ENCODE measurements at places on chromosomes 11 and 22. TPM values are rescaled to one million over a fixed set of nuclear protein-coding genes. Genes with fewer than 3 reads are reported as not detected.
A peak's percentile ranks its signal among the peaks of the same experiment; 100 is the strongest.

- no peaks in the 10 kb centered on the region for H3K4me1 ChIP-seq
- H3K27ac ChIP-seq: no peak overlapping the region
- no peaks in the 10 kb centered on the region for H3K36me3 ChIP-seq
- no peak overlapping the region for H3K4me3 ChIP-seq
- no peaks in the 10 kb centered on the region for H3K27me3 ChIP-seq
Measured at GRCh38 chr22:32328306-32329201, 29.1 kb upstream of the RFPL3 start.

DNA sequence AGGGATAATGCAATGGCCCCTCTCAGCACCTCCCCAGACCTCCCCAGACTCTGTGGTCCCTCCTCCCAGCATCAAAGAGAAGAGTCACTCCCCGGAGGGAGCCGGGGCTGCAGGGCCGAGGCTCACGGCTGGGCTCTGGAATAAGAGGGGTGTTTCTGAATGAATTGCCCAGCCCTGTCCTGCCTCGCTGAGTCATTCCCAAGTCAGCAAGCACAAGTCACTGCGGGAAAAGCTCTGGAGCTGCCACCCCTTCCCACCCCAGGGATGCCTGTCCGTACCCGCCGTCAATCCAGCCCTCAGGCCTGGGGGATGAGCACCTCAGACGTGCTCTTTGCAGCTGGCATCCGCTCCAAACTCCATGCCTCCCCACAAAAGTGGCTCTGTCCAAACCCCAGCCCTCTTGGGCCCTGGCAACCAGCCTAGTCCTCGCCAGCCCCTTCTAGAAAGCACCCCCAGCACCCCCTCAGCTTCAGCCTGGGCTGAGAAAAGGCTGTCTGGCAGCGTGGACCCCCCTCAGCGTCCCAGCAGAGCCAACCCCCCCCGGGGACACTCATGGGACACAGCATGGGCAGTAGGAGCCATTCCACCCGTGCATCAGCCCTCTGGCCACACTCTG, 22.7 kb downstream of the CELSR1 start:
- peak; percentile 81 for DNase-seq
- no peak overlapping the region for H3K4me3 ChIP-seq
- H3K4me1 ChIP-seq: 0 out of 2 replicates have a peak, but pooled peaks cover 3% of the 10 kb centered on the region

GRCh38 chr22:40053460-40053859, 58.7 kb downstream of the FAM83F start:
- H3K4me3 ChIP-seq: no peak overlapping the region
- no peak overlapping the region for H3K27ac ChIP-seq
- H3K36me3 ChIP-seq: no peaks in the 10 kb centered on the region
- no peaks in the 10 kb centered on the region for H3K27me3 ChIP-seq

DNA sequence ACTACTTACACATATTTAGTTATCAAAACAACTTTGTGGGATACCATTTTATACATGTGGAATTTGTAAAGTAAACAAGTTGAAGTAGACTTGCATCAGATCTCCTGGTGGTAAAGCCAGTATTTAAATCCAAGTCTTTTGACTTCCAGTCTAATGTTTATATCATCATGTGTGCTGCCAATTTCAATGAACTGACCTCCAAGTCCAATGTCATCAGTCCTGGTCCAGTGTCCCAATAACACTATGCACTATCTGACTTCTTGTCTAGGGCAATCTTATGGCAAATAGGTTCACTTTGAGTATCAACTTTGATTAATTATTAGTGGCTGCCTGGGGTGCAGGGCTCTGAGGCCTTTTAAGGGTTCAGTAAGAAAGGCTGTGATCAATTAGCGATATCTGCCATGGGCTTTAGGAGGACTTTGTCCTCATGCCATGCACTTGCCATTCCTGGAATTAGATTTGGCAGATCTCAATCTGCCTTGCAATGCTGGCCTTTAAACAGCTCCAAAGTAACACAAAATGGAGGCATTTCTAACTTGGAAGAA, 9.6 kb upstream of the PTS start:
- H3K27me3 ChIP-seq: no peaks in the 10 kb centered on the region
- H3K27ac ChIP-seq: no peak overlapping the region
- H3K36me3 ChIP-seq: no peaks in the 10 kb centered on the region
- DNase-seq: peak; percentile 8

GRCh38 chr11:101342307-101342706, 212.7 kb upstream of the PGR start:
- no peaks in the 10 kb centered on the region for H3K27me3 ChIP-seq
- no peaks in the 10 kb centered on the region for H3K36me3 ChIP-seq
- no peak overlapping the region for H3K27ac ChIP-seq
- H3K4me3 ChIP-seq: no peak overlapping the region

DNA sequence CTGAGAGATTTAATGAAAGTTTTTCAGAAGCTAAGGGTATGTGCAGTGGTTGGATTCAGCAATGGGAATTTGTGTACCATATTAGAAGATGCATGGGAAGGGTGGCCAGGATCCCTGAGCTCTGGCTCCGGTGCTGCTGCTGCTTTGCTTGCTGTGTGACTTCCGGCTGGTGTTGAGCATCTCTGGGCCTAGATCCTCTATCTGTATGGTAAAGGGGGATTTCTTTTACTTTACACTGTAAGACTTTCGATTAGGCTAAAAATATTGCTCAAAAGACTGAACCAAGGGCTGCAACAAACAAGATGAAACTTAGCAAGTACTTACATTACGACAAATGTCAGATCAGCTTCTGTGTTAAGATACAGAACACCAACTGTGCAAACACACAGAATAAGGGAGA, 39.1 kb downstream of the XRRA1 start:
- H3K4me1 ChIP-seq: no peaks in the 10 kb centered on the region
- H3K36me3 ChIP-seq: 0 out of 2 replicates have a peak, but pooled peaks cover 3% of the 10 kb centered on the region
- no peak overlapping the region for H3K4me3 ChIP-seq
- no peak for DNase-seq

GRCh38 chr22:37892566-37893335, 13.3 kb upstream of the MICALL1 start:
- H3K4me3 ChIP-seq: no peak overlapping the region
- H3K27me3 ChIP-seq: no peaks in the 10 kb centered on the region
- H3K27ac ChIP-seq: no peak overlapping the region
- DNase-seq: no peak

DNA sequence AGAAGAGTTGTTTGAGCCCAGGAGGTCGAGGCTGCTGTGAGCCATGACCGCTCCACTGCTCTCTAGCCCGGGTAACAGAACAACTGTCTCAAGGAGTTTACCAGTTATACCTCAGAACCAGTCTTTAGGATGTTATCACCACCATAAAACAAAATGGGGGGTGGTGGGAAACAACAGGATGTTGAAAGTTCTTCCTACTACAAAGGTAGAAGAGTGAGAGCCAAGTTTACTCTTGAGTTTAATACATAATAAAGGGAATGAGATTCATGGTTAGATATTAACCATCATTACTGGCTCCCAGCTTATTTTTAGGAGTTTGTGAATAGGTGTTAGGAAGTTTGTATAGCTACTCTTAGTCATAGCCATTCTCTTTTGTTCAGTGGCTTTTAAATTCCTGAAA, 78.8 kb upstream of the HORMAD2 start:
- peaks cover 20% of the 10 kb centered on the region for H3K4me1 ChIP-seq
- no peak overlapping the region for H3K27ac ChIP-seq
- no peaks in the 10 kb centered on the region for H3K27me3 ChIP-seq
- DNase-seq: no peak
- H3K36me3 ChIP-seq: peaks cover 16% of the 10 kb centered on the region

DNA sequence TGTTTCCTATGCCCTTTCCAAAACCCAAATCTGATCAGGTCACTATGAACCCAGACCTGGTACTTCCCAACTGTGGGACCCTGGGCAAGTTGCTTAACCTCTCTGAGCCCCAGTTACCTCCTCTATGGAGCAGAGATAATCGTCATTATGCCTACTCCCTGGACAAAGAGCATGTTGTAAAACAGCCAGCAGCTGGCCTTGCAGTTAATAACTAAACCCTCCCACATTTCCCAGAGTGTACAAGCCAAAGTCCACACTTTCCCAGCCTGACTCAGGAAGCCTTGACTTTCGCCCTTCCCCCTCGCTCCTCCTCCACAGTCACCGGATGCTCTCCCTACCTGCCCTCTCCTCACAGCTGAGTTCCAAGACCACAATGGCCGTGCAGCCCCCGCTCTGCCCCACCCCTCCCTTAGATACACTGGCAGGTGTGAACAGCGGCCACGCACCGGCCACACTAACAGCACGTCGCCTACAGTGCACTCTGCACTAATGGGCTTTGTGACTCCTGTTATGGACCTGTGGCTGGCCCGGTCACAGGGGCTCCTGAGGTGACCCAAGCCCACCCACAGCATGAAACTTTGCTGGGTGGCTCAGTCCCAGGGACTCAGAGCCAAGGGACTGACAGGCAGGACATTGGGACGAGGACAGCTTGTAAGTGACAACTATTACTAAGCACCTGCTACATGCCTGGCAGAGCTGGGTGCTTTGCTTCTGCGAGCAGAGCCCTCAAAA, 15.6 kb upstream of the MFNG start:
- no peak overlapping the region for H3K4me3 ChIP-seq
- H3K27me3 ChIP-seq: no peaks in the 10 kb centered on the region
- peaks cover 17% of the 10 kb centered on the region for H3K4me1 ChIP-seq
- H3K27ac ChIP-seq: no peak overlapping the region
- peak; percentile 95 for DNase-seq

DNA sequence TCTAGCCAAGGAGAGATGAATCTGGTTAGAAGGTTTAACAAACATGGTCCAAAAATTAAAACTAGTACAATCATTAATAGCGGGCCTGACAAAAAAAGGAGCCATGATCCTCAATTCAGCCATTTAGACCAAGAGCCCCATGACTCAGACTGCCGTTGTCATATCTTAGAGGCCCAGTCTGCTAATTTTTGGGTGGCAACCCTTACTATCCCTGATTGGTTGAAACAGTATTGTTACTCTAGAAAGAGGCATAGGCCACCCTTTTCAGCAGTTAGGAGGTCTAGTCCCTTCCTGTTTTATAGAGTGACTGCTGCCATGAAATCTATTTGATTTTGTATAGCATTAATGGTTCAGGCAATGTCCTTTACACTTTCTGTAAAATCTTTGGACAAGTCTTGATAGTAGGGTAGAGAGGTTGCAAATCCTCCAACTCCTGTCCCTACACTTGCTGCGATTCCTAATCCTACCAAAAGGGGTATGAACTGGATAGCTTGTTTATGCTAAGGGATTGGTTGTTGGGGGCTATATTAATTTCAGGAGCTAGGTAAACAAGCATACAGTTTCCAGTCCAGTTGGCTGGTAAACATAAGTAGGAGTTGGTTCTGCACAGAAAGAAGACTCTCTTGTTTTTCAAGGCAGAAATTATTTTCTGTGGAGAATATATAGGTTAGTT, 1056.3 kb upstream of the CNTN5 start:
- H3K4me3 ChIP-seq: no peak overlapping the region
- peak; percentile 19 for DNase-seq
- no peak overlapping the region for H3K27ac ChIP-seq
- no peaks in the 10 kb centered on the region for H3K36me3 ChIP-seq

Gene CABP4
- not detected for total RNA-seq

Gene EIF3M
- 543 TPM for total RNA-seq

DNA sequence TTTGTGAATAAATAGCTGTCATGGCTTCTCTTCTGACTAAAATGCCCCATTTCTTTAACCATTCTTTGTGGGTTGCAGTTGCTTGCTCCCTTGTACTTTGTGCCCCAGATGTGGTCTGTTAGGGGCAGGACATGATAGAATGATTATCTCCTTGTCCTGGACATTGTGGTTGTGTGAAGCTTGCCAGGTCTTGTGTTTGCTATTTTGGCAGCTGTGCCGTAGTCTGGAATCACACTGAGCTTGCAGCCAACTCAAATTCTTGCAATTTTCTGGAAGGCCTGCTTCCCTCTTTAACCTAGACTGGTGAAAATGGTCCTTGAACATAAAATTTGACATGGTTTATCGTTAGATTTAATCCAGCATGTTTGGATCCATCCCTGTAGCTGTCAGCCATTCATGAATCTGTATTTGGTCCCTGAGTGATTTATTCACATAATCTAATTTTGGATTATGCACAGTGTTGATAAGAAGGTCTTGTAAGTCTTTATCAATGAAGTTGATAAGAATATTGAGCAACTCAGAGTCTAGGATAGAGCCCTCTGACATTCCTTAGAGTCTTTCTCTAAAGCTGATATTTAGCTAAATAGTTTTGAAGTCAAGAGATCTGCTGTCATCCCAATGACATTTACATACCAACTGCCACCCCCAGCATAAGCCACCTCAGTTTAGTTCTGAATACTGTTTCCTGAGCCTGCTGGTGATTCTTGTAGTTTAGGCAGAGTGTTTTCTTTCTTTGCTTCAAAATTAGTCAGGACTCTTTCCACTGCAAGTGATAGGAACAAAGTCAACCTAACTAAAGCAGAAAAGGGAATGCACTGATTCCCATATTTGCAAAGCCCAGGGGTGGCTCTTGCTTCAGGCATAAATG, 9.8 kb downstream of the SPON1 start:
- peaks cover 12% of the 10 kb centered on the region for H3K4me1 ChIP-seq
- peaks cover 11% of the 10 kb centered on the region for H3K27me3 ChIP-seq
- peak; percentile 42 for DNase-seq

Gene MUC6
- total RNA-seq: not detected

DNA sequence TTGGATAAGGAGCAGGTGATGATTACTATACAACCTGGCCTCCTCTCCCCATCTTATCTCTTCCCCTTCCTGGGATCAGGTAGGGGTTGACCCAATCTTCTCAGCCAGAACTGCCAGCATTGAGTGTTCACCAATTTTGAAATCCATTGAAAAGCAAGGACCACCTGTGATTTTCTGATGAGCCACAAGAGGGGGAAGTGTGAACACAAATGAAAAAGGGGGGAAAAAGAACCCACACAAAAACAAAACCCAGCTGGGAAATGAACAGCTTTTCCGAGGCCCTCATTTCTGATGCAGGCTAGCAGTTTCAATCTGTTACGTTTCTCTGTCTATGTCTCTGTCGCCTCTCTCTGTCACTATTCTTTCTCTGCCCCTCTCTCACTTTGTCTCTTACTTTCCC, 161.9 kb downstream of the INSC start:
- H3K4me3 ChIP-seq: no peak overlapping the region
- H3K4me1 ChIP-seq: peaks cover 4% of the 10 kb centered on the region
- DNase-seq: peak; percentile 9
- peaks cover 14% of the 10 kb centered on the region for H3K27me3 ChIP-seq

Gene H19
- 0.25 TPM for total RNA-seq

DNA sequence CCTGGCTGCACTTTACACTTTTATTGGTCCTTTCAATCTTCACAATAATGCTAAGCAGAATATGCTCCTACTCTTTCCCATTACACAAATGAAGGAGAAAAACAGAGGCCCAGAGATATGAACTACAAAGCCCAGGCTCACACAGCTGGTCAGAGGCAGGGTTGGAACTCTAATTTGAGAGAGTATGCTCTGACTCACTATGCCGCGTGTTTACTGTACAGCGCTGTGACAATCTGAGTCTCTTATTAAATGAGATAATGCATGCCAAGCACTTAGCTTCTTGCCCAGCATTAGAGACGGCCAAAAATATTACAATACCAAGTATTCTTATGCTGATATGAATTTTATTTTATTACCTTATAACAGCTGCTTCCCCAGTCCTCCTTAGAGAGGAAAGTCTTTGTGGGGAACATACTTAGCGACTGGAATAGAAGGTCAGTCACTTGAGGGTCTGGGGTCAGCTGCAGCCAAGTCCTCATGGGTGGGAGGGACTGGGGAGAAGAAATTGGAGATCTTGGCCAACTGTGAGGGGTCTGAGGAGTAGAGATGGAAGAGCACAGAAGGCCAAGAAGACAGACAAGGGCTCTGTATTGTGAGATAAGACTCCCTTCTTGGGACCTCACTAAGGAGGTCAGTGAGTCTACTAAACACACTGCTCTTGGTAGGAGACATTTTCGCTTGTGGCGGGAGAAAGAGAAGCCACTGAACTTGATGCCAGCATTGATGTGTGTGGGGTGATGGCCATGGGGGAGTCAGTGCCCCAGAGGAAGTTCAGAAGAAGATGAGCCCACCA, 150.8 kb upstream of the TIMP3 start:
- DNase-seq: peak; percentile 94
- peak overlapping the region; percentile 96 for H3K27ac ChIP-seq
- H3K4me1 ChIP-seq: peaks cover 25% of the 10 kb centered on the region
- H3K36me3 ChIP-seq: no peaks in the 10 kb centered on the region
